ENCODE measurements at places on chromosomes 16 and 17.
A peak's percentile ranks its signal among the peaks of the same experiment; 100 is the strongest.

GRCh38 chr16:2142942-2143877, 5.2 kb upstream of the RAB26 start:
- no peak for DNase-seq

DNA sequence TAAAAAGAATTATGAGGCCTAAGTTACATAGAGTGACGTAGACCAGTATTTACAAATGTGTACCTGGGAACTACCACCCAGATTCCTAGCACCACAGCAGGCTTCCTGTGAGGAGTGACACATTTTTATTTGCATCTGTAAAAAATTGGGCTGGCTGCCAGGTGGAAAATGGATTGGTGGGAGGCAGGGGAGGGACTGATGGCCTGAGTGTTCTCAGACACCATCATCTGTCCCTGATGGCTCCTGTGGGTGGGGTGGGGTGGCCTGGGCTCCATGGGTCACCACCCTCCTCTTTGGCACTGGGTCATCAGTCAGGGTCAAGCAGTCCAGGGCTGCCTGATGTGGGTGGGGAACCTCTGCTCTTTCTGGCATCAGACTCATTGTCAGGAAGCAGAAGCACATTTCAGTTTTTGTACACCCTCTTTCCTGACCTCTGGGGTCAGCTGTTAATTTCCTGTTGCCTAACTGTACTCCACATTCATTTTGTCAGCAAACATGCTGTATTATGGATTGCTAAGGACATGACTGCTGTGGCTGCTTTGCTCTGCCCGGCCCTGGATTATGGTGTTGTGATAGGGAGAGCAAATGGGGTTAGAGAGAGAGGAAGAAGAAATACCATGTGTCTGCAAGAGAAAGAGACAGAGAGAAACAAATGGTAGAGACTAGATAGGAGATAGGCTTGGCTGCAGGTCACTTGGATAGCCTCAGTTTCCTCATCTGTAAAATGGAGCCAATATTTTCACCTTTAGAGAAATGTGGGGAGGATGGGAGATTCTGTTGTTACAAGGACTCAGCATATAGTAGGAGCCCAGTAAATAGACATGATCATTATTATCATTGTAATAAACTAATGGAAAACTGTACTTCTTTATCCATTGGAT, 11.6 kb upstream of the MFAP4 start:
- DNase-seq, result no peak

DNA sequence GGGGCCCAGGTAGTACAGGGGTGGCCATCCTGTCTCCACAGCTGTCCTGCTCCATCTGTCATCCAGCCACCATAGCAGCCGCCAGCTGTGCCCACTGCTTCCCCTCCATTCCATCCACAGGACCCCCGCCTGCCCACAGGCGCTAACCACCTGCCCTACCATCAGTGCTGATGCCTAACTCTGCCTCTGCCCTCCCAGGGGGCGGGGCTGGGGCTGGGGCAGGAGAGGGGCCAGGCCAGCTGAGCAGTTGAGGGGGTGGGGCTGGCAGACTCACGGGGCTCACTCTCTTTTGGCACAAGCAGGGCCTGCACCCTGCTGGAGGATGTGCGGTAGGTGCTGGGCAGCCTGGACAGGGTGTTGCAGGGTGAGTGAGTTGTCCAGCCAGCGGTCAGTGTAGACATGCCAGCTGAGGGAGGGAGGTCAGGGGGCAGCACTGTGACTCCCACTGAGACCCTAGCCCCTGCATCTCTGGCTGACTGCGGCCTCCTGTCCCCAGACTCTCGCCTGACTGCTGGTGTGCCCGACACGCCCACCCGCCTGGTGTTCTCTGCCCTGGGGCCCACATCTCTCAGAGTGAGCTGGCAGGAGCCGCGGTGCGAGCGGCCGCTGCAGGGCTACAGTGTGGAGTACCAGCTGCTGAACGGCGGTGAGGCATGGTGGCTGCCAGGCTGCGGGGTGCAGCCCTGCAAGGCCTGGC, 9.6 kb downstream of the GALK1 start:
- no peak for DNase-seq

DNA sequence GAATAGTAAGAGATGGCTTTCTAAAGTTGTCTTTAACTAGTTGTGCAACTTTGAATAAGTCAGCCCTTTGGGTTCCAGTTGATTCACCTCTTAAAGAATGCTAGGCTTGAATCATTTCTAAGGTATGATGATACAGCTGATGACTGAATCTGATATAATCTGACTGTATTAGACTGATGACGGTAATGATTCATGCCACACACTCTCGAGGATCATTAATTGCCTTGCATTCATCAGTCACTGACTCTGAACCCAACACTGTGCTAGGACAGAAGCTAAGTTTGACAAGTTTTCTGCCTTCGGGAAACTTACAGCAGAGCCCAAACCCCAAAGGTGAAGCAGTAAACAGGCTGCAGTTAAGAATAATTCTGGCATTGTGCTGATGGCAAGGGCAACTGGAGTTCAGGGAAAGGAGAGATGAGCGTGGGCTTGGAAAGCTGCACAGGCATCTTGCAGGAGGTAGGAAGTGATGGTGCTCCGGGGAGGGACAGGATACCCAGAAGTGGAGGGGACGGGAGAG, 25.8 kb downstream of the ASIC2 start:
- DNase-seq, result no peak

DNA sequence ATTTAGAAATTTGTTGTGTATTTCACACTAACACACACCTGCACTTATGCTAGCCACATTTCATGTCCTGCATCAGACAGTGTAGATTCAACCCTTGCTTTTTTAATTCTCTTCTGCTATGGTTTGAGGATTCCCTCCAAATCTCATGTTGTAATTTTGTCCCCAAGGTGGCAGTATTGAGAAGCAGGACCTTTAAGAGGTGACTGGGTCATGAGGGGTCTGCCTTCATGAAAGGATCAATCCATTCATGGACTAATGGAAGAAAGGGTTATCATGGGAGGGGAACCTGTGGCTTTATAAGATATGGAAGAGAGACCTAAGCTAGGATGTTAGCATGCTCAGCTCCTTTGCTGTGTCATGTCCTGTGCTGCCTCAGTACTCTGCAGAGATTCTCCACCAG, 1032.2 kb downstream of the CDH11 start:
- no peak for DNase-seq

- no peak for DNase-seq
Observed at GRCh38 chr17:59375857-59376256, 44.4 kb downstream of the YPEL2 start.

DNA sequence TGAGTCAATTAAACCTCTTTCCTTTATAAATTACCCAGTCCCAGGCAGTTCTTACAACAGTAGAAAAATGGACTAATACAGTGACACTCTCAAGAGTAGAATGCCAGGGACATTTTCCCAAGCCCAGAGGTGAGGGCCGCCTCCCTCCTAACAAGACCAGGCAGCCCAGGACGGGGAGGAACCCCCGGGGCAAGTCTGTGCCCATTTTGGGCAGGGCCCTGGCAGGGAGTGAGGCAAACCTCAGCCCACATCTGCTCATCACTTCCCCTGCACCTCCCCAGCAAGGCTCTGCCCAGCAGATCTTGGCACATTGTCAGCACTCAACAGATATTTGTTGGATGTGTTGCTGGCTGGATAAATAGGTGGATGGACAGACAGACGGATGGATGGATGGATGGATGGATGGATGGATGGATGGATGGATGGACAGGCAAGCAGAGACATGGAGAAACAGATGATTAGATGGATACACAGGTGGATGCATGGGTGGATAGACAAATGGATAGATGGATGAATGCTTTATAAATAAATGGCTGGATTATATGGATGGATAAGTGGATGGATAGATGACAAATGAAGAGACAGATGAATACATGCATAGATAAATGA, 271.3 kb downstream of the PARN start:
- DNase-seq, result no peak

GRCh38 chr16:4306470-4307214, 9.2 kb upstream of the GLIS2 start:
- DNase-seq, result peak; percentile 44

- DNase-seq, result no peak
Observed at GRCh38 chr17:61981323-61981722, 53.5 kb upstream of the INTS2 start.

- DNase-seq, result no peak
Observed at GRCh38 chr17:77496401-77496801, 355.6 kb downstream of the SEC14L1 start.
